ENCODE measurements at places on chromosomes 5 and 9.

GRCh38 chr5:73596705-73597328, 29.2 kb upstream of the ARHGEF28 start:
- DNase-seq = peak; percentile 39

- no peak for DNase-seq
Observed at GRCh38 chr5:76441101-76441500, 38.0 kb downstream of the IQGAP2 start.

DNA sequence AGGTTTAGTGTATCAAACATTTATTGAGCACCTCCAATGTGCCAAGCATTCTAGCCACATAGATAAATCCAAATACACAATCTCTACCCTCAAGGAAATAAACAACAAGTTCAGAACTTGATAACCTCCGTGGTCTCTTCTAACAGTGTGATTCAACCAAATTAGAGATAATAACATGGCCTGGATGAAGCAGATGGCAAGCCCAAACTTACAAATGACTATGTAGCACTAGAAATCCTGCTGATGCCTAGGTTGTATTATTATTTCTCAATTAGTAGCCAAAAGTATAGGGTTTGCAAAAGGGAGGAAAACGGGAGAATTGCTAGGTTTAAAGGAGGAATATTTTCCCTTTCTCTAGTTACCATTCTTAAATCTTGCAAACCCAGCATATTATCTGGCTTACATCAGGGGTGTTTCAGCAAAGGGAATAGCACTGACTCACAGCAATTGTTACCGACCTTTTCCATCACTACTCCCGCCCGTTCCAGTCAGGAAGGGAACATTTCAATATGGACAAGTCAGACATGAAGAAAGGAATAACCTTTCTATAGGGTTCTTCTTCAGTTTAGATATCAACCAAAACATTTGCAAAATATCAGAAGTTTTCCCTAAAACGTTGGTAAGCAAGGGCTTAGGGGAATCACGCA, 2.3 kb downstream of the DPYSL3 start:
- peak; percentile 88 for DNase-seq

GRCh38 chr5:178685386-178686059, 44.9 kb downstream of the ZNF354A start:
- DNase-seq = no peak

GRCh38 chr9:116859763-116860162, 172.7 kb downstream of the TRIM32 start:
- DNase-seq = no peak

- DNase-seq = no peak
Observed at GRCh38 chr5:64331597-64332277, 166.1 kb downstream of the RNF180 start.

DNA sequence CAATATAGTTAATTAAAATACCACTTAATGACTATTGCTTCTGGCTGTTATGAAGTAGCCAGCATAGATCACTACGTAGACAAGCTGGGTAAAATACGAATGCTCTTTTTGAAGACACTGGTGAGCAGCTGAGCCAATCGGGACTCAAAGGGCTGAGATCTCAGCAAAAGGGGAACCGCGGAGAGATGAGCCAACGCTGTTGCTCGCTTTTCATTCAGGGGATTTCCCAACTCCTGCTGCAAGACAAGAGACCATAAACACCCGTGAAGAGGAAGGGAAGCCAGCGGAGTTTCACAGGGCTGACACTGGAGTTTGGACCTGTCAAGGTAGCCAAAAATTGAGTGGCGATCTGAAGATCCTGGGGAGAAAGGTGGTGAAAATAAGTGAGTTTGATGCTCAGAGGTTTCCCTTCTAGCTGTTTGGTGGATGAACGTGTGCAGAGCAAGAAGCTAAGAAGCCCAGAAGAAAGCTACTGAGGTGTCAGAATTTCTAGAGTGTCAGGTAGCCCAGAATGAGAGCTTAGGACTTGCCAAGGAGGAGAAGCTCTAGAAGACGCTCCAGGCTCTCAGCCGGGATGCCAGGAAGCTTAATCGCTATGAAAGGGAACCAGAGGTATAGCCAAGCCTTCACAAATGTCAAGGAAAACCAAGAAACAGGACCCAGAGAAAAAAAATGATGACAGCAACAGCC, 79.6 kb upstream of the RNU6ATAC start:
- no peak for DNase-seq

GRCh38 chr5:14557791-14558415, 23.7 kb upstream of the OTULINL start:
- DNase-seq = no peak

- no peak for DNase-seq
Observed at GRCh38 chr9:134236001-134236421, 71.6 kb upstream of the RNU6ATAC start.

DNA sequence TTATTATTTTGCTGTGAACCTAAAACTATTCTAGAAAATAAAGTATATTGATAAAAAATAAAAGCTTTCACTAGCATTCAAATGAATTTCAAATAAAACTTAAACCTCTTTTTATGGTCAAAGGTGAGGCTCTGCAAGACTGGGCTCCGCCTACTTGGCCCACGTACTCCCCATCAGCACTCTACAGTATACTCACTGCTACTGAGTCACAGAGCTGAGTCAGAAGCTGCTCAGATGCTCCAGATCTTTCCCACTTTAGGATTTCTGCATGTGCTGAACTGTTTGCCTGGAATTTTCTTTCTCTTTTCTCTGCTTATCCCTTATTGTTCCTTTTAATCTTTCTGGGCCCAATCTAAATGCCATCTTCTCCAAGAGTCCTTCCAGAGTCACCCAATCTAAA, 331.9 kb upstream of the CCNG1 start:
- DNase-seq = no peak

DNA sequence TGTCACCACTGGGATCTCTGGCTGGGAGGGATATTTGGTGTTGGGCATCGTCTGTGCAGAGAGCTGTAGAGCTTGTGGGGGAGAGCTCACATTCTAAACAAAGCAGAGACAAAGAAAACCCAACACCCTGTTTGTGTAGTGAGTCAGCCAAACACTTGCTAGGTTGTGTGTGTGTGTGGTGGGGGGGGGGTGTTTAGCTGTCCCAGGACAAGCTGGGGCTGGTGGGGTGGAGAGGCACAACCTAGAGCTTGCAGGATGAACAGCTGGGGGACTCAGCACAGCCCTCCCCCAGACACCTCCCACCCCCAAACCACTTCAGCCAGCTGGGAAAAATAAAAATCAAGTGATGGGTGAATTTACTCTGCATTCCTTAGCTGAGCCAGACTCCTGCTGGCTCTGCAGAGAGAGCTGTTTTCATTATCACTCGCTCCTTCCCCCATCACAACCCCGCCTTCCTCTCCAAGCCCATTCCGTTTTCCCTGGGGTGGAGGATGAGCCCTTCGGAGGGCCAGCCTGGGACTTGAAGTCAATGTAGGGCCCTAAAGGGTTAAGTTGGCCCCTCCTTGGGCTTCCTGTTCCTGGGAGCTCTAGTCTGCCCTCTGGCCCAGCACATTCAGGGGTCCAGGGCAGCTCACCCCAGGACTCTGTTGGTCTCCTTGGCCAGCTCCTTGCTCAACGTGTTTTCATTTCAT, 2.6 kb downstream of the OLFML2A start:
- peak; percentile 63 for DNase-seq

DNA sequence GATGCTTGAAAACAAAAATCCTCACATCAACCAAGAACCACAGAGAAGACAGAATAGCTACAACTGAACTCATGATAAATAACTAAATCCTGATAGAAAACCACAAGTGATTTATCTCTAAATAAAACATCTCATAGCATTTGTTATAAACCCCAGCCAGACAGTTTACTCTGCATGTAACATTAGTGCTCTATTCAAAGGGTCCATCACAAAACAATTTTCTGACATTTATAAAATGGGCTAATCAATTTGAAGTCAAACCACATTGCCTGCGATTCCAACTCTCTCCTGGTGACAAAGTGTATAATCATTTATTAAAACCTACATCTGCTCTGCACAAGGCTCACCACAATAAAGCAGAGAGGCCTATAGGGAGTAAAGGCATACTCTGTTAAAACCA, 49.8 kb downstream of the UIMC1 start:
- DNase-seq = no peak

DNA sequence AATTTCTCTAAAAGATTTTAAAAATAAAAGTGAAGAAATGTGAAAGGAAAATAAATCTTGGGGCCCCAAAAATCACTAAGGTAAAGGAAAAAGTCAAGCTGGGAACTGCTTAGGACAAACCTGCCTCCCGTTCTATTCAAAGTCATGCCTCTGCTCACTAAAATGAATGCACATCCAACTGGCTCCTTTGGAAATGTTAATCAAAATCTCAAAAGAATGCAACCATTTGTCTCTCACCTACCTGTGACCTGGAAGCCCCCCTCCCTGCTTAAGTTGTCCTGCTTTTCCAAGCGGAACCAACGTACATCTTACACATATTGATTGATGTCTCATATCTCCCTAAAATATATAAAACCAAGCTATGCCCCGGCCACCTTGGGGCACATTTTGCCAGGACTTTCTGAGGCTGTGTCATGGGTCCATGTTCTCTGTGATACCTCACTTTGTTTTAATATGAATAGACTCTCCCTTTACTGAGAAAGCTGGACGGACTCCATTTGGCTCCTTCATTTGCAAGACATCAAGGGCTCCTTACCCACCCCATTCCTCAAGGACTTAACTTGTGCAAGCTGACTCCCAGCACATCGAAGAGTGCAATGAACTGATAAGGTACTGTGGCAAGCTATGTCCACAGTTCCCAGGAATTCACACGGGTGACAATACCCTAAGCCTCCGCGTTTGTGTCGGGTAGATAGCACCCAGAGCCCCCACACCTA, 164.3 kb downstream of the SMC2 start:
- no peak for DNase-seq

DNA sequence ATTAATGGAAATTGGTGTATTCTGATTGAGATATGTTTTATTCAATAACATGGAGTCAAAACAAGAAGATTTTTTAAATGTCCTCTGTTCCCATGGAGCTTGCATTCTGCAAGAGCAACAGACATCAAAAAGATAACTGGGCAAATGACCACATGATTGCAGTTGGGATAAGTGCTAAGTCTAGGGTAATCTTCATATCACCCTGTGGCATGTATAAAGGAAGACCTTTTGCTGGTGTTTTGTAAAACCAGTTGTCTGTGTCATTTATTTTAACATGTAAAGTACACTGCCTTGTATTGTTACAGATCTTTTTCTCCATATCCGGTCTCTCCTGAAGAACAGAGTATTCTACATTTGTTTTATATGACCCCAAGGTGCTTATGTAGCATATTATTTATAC, 44.0 kb downstream of the PTCD2 start:
- DNase-seq = no peak

GRCh38 chr9:70398145-70398556, 16.3 kb downstream of the KLF9 start:
- DNase-seq = no peak

DNA sequence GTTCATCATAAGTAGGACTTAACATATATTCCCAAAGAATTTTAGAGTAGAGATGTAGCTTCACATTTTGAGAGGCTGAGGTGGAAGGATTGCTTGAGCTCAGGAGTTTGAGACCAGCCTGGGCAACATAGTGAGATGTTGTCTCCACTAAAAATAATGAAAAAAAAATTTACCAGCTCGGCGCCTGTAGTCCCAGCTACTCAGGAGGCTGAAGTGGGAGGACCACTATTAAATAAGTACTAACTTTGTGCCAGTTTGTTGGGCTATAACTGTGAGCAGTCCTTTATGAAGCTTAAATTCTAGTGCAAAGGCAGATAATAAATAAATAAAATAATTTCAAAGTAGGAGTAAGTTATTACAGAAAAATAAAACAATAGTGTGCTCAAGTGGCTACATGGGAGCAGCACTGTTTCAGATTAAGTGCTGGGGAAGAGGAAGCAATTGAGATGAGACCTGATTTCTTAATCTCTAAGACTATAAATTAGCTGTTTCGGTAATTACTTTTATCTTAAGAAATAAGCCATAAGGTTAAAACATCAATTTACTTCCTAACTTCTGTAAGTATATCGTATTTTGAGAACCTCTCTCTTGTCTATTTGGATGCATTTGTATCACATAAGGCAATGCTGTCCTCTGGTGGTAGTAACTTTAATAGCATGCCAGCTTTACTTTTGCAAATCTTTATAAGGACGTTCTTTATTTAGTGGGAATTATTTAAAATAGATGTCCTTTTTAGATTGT, 98.9 kb downstream of the CSNK1G3 start:
- DNase-seq = peak; percentile 84

- DNase-seq = no peak
Observed at GRCh38 chr5:135235551-135236227, 163.3 kb downstream of the MACROH2A1 start.

DNA sequence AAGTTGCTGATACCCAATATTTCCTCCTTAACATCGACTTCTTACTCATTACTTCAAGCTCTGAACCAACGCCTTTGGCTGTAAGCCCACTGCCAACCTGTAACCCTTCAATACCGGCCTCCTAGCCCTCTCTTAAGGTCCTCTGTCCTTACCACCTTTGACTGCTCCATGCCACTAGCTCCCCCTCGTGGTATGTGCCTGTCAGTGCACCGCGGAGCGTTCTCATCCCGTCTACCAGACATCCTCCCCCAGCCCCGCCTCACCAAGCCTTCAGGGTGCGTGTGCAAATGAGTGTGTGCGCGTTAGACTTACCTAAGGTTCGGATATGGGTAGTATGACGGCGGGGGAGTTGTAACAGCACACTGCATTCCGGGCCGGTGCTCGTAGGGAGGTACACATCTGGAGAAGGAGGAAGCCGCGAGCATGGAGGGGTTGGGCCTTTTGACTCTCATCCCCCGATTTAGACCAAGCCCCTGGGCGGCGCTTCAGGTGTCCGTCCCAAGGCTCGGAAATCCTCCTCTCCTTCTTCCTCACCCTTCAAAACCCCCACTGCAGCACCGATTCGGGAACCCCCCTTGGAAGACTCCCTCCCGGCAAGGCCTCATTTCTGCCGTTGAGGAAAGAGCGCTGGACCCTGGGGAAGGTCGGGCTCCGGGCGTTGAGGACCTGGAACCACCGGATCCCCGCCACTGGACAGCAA, 2.8 kb upstream of the MYORG start:
- peak; percentile 85 for DNase-seq

DNA sequence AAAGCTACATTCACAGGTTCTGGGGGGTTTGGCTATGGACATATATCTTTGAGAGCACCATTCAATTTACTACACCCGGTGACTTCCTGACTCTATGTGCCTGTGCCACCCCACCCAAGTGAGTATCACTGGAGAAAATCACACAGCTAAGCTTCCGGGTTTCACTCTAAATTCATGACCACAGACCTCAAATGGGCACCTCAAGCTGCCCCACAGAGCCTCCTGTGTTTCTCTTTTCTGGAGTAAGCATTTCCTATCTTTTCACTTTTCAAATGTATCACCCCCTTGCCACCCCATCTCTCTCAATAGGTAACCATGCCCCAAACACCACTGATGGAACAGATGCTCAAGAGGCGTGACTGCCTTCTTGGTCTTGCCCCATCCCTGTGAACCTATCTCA, 49.2 kb upstream of the NEK6 start:
- no peak for DNase-seq

All from endothelial cell of umbilical vein (primary cell).